ENCODE measurements at places on chromosomes 12 and 14.

DNA sequence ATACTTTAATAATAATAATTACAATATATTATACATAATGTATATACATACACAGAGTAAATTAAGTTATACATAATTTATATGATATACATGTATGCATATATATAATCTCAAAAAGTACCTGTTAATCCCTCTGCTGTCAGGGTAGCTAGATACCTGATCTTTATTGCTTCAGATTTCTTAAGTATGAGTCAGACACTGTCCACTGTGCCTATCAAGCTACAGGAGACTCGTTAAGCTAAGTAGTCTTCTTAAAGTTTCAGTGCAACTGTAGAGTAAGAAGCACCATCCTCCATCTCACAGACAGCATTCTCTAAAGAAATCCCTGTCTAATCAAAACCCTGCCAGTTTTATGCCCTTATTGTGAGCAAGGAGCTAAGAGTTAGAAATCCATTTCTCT is 428.7 kb downstream of the RERGL start:
- DNase-seq: no peak

DNA sequence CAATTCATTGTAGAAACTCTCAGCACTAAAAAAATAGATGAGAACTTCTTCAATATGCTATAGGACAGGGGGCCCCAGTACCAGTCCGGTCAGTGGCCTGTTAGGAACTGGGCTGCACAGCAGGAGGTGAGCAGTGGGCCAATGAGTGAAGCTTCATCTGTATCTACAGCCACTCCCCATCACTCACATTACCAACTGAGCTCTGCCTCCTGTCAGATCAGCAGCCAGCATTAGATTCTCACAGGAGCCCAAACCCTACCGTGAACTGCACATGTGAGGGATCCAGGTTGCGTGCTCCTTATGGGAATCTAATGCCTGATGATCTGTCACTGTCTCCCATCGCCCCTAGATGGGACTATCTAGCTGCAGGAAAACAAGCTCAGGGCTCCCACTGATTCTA is 15.7 kb upstream of the ANO2 start:
- no peak for DNase-seq

GRCh38 chr12:47080725-47081502 is 1.2 kb upstream of the AMIGO2 start:
- peak; percentile 64 for DNase-seq

- DNase-seq: no peak
These were observed 20.1 kb upstream of the FGD4 start for GRCh38 chr12:32379213-32379612.

DNA sequence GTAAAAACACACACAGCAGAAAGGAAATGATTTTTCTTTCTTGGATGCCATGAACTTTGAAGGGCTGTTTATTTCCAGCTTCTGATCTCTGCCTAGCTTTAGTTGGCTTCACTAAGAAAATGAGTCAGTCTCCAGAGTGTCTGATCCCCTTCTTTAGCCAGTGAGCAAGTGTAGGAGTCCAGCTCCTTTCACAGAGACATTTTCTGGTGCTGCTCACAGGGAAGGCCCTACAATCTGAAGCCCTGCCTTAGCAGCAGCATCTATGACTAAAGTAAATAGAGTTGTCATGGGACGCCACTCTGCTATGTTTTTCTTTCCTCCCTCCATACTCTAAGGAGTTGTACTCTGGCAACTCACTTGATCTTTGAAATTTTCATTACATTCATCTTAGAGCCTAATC is 103.5 kb downstream of the RPAP3 start:
- DNase-seq: no peak

- DNase-seq: no peak
These were observed 3.4 kb downstream of the ACVRL1 start for GRCh38 chr12:51910691-51911090.

DNA sequence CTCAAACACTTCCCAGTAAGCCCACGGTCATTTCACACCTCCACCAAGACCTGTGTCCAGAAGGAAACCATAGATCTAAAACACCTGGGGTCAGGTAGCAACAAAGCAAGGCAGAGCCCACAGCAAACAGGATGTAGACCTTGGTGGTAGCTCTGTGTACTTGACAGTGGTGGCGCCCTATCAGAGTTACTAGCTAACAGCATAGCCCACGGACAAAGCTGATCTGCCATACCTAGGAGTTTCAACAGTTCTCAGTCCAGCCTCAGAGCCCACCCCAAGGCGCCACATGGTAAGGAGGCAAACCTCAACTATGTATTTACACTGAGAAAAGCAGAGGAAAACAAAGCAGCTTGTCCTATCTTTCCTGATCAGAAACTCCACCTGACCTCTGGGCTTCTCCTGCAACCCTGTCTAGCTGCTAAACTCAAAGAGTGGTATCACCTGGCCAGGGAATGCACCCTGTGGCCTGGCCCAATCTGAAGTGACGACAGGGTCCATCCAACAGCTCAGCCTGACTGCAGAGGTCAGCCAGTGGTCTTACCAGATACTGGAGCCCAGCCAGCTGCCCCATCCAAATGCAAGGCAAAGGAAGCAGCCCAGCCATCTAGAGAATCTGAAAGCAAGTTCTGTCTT is 46.3 kb downstream of the STON2 start:
- no peak for DNase-seq

DNA sequence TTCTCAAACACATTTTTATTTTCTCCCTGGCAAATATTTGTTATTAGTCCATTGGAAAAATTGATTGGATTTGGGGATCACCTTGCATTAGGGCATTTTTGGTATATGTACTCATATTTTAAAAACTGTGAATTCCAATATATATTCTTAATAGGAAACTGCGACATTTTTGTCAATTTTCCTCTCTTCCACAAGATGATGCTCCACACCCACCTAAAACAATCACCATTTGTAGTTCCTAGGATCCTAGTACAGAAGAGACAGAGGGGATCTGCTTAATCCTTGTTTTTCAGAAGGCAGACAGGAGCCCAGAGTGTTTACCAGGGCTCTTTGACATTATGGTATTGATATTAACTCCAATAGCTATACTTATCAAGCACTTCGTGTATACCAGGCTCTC is 22.8 kb upstream of the OASL start:
- no peak for DNase-seq

DNA sequence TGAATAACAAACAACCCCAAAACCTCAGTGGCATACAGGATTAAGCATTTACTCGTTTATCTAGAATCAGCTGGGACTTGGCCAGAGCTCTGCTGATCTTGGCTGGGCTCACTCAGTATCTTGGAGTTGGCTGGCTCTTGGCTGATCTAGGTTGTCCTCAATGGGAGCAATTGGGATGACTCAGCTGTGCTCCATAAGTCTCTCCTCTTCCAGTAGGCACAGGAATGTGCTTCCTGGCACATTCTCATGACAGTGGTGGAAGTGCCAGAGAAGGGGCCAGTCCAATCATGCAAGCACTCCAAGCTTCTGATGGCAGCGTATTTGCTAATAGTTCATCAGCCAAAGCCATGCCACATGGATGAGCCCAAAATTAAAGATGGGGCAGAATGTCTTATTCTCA is 41.7 kb upstream of the ANO4 start:
- no peak for DNase-seq

DNA sequence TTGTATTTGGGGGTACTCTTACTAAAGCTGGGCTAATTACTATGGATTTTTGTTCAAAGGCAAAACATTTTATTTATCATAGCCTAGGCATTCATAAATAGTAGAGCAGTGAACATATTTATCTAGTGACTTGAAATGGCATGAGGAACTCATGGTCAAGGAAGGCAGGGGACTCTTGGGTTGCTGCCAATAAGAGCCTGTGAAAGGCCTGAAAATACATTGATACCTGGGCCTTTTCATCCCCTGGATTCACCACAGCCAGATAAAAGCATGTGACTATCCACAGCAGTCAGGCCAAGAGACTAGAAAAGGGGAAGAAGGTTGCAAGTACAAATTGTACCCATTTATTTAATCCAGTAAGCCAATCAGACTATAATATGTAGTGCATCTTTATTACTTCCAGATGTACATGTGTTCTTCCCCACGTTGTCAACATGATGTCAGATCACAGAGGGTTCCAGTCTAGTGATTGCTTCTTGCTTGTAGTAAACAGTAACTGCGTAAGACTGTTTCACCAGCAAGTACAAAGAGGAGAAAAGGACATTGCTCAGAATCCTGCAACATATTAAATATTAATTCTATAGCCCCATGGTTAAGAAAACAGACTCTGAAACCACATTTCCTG is 409.7 kb downstream of the NOVA1 start:
- no peak for DNase-seq

GRCh38 chr14:47543459-47543858 is 131.9 kb downstream of the MDGA2 start:
- no peak for DNase-seq

DNA sequence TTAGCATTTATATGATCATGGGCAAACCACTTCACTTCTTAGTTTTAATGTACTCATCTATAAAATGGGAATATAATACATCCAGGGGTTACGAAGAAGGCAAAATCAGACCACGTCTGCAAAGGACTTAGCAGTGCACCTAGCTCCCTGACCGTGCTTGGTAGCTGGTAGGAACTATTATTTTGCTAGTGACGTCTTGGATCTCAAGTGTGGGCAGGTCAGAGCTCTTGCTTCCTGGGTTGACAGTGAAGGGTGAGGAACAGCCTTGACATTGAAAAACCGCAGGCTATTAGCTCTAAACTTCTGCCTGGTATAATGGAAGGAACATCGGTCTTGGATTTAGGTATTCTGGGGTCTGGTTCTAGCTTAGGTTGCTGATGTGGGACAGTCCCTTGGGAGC is 89.3 kb upstream of the MED13L start:
- DNase-seq: no peak

DNA sequence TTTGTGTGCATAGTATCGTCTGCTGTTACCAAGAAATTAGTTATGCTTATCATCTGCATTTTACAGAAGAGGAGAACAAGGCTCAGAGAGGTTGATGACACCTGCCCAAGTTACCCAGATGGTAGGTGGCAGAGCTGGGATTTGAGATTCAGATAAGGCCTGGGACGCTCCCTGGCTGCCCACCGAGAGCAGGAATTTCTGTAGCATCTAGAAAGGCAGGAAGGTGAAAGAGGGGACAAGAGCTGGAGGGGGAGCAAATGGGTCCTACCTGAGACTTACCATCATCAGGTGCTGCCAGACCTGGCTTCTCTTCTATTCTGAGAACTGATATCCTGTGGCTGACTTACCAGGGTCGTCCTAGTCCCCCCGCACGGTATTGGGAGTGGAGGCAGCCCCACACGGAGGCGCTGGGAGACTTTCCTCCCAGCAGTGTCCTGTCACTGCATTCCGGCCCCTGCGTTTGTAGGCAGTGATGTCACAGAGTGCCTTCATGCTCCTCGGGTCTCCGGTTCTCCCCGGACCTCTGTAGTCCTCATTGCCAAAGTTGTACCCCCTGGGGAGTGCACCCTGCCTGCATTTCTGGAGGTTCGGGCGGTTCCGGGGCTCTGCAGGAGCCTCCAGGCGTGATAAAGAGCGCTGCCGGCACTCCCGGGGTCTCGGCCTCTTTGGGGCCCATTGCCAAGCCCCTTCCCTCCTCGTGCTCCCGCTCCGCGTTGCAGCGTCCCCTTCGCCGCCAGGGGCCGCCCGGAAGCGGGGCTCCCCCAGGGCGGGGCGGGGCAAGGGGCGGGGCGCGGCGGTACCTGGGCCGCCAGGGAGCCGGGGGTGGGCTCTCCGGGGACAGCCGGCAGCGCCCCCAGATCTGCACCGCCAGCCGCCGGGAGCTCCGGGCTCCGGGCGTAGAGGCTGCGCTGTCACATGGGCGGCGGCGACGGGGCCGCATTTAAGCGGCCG is at the start of gene CABP1:
Gene CABP1 (plus strand): TSS at position 856 of the 951 bp plus-strand sequence. CDS start 60 bp downstream, at position 916.
- DNase-seq: no peak

DNA sequence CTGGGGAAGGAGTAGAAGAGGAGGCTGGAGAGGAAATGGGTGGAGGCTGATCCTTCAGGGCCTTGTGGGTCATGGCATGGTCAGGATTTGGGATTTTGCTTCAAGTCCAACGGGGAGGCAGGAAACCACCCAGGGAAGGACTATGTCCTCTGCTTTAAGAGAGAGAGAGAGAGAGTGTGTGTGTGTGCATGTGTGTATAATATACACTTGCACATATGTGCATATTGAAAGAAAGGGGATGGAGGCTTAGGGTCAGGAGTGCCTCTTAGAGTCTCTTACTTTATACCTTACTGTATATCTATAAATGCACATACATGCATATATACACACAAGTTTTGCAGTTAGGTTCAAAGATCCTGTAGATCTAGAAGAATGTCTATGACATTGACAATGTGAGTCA is 94.8 kb downstream of the RGS6 start:
- DNase-seq: no peak

DNA sequence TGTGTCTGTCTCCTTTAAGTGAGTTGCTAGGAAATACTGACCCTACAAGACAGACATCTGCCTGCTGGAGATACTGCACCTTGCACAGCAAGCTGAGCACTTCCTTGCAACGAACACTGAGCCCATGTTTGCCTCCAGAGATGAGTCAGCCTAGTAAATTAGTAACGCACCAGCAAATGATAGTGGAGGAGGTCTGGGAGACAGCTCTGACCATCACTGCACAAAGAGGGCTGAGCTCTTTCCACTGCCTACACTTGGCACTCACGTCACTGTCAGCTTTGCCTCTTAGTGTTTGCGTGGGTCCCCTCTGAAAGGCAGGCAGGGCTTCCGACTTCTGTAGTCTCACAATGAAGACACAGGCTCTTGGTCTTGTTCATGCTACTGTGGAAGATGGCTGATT is 109.0 kb downstream of the APAF1 start:
- peak; percentile 50 for DNase-seq

DNA sequence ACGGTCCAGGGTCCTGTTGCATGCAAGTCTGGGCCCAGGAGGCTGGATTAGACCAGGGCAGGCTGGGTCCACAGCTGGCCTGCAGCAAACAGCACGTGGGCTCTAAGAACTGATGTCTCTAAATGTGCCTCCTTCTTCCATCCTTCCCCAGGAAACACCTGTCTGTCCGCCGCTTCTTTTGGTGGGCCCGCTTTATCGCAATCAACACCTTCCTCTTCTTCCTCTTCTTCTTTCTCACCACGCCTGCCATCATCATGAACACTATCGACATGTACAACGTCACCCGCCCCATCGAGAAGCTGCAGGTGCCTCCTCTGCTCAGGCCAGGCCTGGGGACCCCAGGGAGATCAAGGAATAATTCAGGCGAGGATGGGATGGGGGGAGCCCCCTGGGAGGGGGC is 28.3 kb downstream of the NGB start:
- DNase-seq: no peak

Data from H4 (cell line).